ENCODE measurements at places on chromosomes 16 and 17. TPM values are rescaled to one million over a fixed set of nuclear protein-coding genes. Genes with fewer than 3 reads are reported as not detected.

GRCh38 chr16:68380348-68380670 lies 68.0 kb downstream of the SMPD3 start:
- DNase-seq: no peak

DNA sequence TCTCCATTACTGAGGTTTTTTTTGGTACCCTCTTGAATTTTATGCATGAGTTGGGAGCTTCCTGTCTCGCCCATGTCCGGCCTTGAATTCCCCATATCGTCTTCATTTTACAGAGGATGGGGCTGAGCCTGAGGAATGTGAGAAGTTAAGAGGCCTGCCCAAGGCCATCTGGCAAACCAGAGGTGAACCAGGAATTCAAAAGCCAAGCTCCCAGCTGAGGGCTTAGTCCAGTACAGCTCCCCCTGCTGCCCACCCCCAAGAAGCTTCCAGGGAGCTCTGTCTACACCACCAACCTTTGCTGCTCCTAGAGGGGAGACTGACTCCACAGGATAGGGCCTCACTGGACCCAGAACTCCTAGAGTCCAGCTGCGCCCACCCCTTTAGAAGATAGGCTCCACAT lies 20.7 kb upstream of the C16orf78 start:
- no peak for DNase-seq

GRCh38 chr16:57084996-57085395 lies 7.4 kb upstream of the CPNE2 start:
- no peak for DNase-seq

CHMP1A gene
- total RNA-seq: 41.7 TPM

HOXB9 gene
- not detected for total RNA-seq

DNA sequence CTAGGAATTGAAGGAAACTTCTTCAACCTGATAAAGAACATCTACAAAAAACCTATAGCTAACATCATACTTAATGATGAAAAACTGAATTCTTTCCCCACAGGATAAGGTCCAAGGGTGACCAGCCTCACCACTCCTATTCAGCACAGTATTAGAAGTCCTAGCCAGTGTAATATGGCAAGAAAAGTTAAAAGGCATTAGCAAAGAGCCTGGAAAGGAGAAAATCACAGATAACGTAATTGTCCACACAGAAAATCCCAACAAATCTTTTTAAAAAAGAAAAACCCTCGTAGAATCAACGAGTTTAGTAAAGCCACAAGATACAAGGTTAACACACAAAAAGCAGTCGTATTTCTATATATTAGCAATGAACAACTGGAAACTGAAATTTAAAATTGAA lies 37.8 kb downstream of the MEAK7 start:
- no peak for DNase-seq

PABPN1L gene
- not detected for total RNA-seq

TRPV3 gene
- total RNA-seq: 1.2 TPM

- DNase-seq: no peak
These were observed 147.9 kb downstream of the STX8 start for GRCh38 chr17:9427465-9428315.

GRCh38 chr16:84408856-84409255 lies 40.5 kb downstream of the ATP2C2 start:
- no peak for DNase-seq

- DNase-seq: no peak
These were observed 2.2 kb upstream of the SMTNL2 start for GRCh38 chr17:4582101-4582501.

GRCh38 chr17:53924530-53925455 lies 102.1 kb downstream of the KIF2B start:
- no peak for DNase-seq

MRM3 gene
- 14.9 TPM for total RNA-seq

- no peak for DNase-seq
These were observed 29.8 kb upstream of the HS3ST3A1 start for GRCh38 chr17:13631529-13631928.

DNA sequence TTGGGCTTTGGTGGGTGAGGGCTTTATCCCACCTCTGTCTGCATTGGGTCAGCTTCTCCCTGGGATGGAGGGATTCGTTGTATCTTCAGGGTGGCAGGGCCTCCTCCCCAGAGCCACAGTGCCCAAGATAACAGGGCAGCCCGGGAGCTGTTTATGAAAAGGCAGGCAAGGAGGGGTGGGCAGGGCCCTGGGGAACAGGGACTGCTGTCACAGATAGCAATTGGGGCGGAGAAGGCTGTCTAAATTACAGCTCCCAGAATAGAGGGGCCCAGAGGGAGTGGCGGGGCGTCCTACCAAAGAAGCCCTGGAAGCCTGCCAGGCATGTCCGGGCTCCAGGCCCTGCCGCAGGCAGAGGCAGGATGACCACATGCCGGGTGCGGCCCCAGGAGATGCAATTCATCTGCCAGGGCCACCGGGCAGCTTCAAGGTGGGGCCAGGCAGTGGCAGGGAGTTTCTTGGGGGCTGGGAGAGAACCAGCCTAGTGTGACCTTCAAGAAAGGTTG lies 18.8 kb upstream of the PHOSPHO1 start:
- DNase-seq: peak; percentile 60

KRTAP3-1 gene
- total RNA-seq: not detected

DNA sequence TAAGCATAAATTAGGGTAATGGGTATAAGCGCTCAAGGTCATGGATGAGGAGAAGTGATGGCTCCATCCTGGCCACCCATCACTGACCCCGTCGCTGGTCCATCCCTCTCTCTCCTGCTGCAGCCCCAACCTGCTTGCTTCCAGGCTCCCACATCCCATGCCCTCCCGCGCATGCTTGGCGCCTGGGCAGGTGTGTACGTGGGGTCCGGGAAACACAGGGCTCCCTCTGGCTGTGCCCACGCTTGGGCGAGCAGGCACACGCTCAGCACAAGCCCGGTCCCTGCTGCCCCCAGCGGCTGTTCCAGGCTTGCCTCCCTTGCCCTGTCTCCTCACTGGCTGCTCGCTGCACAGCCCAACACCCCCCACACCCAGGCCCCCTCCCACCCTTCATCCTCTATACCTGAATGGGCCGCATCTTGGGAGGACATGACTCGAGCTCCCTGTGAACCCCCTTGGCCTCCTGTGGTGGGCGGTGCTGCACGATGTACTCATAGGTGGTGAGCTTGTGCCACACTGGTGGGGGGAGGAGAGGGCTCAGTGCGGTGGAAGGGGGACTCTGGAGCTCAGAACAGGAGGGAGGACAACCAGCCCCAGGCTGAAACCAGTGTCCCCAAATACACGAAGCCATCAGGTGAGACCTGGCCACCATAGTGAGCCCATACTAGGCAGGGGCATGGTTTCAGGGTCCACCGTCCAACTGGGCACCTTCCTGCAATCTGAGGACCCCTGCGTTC lies 4.7 kb upstream of the TPPP3 start:
- no peak for DNase-seq

- no peak for DNase-seq
These were observed 85.4 kb downstream of the EMP2 start for GRCh38 chr16:10495031-10495345.

AGRP gene
- not detected for total RNA-seq

GRCh38 chr17:27473748-27474609 lies 17.7 kb downstream of the KSR1 start:
- peak; percentile 77 for DNase-seq

TTLL6 gene
- not detected for total RNA-seq

DNA sequence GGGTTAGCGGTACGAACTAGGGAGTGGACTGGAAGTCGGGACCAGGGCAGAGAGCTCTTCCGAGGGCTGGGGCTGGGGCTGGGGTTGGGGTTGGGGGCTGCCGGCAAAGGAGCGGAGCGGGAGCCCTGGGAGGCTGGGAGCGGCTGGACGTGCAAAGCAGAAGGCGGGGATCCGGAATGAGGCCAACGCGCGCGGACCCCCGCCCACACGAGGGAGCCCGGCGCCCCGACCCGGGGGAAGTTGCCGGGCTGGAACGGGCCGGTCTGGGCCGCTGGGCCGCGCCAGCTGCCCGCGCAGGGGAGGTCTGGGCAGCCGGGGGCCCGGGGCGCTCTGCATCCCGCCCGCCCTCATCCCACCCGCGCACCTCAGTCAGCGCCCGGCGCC lies 323 bp downstream of the ST3GAL2 start:
- DNase-seq: no peak

GPR142 gene
- total RNA-seq: 0.15 TPM

ACSM3 gene
- 8.9 TPM for total RNA-seq

DNA sequence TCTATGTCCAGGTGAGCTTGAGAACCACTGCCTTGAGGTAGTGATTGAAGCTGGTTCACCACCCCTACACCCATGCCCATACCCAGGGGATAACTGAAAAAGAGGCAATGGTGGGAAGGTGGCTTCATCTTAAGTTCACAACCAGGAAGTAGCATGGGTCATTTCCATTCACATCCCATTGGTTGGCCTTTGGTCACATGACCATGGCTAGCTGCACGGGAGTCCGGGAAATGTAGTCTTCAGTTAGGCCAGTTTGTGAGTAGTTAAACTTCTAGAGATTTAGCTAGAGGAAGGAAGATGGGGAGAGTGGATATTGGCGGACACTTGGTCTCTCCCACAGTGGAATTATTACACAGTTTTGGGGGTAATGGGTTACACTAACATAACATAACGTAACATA lies 92.9 kb downstream of the RGS9 start:
- DNase-seq: no peak

ASIC2 gene
- total RNA-seq: 0.08 TPM

GRCh38 chr17:27453471-27453870 lies 2.8 kb upstream of the KSR1 start:
- DNase-seq: no peak

GRCh38 chr16:84922351-84923120 lies 88.8 kb downstream of the ZDHHC7 start:
- DNase-seq: peak; percentile 74

PIK3R6 gene
- total RNA-seq: 0.79 TPM

DNA sequence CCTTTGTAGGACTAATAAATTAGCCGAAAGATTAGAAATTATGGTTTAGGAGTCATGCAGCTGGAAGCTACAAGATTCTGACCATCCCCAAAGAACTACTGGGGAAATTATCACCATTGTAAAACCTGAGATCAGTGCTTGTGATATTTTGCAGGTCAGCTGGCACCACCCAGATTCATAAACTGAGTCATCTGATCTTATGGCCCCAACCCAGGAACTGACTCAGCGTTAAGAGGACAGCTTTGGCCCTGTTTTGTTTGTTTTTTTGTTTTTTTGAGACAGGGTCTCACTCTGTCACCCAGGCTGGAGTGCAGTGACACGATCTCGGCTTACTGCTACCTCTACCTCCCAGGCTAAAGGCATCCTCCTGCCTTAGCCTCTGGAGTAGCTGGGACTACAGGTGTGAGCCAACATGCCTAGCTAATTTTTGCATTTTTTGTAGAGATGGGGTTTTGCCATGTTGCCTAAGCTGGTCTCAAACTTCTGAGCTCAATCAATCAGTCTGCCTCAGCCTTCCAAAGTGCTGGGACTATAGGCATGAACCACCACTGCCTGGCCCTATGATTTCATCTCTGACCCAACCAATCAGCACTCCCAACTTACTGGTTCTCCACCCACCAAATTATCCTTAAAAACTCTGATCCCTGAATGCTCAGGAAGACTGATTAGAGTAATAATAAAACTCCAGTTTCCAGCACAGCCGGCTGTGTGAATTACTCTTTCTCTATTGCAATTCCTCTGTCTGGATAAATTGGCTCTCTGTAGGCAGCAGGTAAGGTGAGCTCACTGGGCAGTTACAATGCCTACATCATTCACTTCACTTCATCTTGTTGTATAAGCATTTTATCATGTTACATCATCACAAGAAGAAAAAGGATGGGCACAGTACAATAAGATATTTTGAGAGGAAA lies 79.4 kb upstream of the KSR1 start:
- DNase-seq: no peak

DNA sequence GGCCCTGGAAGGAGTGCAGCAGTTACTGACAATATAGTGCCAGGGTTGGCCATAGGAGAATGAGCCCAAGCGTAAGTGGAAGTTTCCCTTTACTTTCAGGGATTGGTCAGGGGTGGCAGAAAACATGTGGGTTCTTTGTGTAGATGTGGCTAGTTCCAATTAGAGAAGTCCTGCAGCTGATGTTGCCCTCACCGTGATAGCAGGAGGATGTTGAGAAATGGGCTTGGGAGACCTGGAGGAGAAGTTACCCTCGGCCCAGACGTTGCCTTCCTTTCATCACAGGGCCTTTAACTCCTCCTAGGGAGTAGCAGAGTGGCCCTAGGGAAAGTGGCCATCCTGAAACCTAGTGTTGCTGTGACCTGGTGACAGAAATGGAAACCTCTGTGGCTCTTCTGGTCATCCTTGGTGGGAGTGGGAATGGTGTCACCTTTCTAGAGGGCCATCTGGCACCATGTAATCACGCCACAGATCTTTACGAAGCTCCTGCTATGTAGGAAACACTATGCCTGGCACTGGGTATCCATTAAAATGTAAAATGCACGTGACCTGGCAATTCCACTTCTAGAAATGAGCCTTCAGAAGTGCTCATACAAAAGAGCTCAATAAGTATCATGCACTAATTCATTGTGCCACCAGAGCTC lies 6.7 kb downstream of the TMEM92 start:
- DNase-seq: no peak

- DNase-seq: peak; percentile 80
These were observed 7.3 kb upstream of the TRPV2 start for GRCh38 chr17:16407911-16408588.

DNA sequence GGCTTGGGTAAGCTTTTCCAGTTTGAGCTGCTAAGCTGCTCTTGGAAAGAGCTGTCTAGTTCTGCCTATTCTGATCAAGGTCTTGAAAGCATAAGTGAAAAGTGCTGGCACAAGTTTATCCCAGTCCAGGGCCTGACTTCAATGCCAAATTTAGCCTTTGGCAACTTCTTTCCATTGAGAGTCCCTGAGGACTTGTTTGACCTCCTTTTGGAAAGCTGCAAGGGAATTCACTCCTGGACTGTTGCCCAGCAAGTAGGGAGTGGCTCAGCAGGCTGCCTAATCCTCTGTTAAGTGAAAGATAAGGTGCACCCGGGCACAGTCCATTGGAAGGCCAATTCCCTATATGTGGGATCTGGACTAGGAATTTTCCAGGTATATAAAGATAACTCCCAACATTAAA lies 16.0 kb upstream of the TANC2 start:
- DNase-seq: peak; percentile 76

- DNase-seq: no peak
These were observed 26.1 kb downstream of the CD300LG start for GRCh38 chr17:43873091-43873490.

DNA sequence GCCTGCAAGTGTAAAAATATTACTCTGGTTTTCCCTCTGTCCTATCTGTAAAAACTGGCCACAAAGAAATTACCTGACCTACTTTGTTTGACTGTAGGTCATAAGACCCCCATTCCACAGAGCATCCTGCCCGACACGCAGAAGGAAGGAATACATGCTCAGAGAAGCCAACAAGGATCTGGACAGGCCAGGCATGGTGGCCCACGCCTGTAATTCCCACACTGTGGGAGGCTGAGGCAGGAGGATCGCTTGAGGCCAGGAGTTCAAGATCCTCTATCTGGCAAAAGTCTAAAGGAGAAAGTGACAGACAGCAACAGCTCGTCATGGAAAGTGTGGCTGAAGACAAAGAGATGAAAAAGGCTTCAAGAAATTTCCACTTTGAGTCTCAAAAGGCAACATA lies 78.2 kb upstream of the RNU2-1 start:
- DNase-seq: no peak
